GM18507 (cell line): ENCODE measurements at places on chromosomes 7 and 10.

GRCh38 chr7:90563286-90563685, 32.8 kb upstream of the CDK14 start:
- no peak for DNase-seq

GRCh38 chr7:94154858-94155257, 150.7 kb upstream of the BET1 start:
- DNase-seq: no peak

GRCh38 chr7:12316925-12317324, 86.7 kb downstream of the VWDE start:
- DNase-seq: no peak

GRCh38 chr7:117094457-117094856, 141.2 kb downstream of the ST7 start:
- no peak for DNase-seq

- DNase-seq: no peak
Measured at GRCh38 chr7:90250601-90251303, 5.8 kb downstream of the CFAP69 start.

DNA sequence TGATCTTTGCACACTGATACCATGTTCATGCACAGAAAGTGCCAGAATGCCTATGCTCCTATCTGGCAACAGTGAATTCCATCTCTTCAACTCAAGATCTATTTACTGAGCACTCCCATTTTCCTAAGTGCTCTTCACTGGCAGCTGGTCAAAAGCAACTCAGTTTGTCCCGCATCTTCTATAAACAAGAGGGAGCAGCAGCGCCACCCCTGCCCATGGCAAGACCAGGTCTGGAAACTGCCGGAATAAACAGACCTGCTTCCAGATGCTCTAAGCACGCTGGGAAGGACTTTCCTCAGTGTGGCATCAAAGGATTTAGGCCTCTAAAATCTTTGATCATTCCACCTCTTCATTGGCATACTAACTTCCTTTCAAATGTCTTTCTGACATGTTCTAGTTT, 104.4 kb upstream of the MACROH2A2 start:
- no peak for DNase-seq

GRCh38 chr7:133761443-133761842, 365.7 kb upstream of the LRGUK start:
- no peak for DNase-seq

DNA sequence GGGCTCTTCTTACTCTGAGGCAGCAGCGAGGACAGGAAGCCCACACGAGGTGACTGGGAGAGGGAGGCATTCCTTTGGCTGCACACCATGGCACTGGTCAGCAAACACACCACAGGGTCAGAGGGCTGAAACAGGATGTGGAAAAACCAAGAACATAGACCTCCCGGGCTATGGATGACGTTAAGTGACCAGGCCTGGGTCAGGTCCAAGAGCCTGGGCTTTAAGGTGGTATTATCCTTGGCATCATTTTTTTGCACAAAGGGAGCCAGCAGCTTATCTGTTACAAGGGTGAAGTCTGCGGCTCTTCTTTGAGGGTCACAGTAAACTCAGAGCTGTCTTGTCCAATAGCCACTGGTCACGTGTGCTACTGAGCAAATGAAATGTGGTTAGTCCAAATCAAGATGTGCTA, 7.0 kb downstream of the WDR91 start:
- no peak for DNase-seq

- peak; percentile 7 for DNase-seq
Measured at GRCh38 chr10:127797339-127797738, 60.4 kb downstream of the FOXI2 start.
